ENCODE measurements at places on chromosomes 2 and 18.

DNA sequence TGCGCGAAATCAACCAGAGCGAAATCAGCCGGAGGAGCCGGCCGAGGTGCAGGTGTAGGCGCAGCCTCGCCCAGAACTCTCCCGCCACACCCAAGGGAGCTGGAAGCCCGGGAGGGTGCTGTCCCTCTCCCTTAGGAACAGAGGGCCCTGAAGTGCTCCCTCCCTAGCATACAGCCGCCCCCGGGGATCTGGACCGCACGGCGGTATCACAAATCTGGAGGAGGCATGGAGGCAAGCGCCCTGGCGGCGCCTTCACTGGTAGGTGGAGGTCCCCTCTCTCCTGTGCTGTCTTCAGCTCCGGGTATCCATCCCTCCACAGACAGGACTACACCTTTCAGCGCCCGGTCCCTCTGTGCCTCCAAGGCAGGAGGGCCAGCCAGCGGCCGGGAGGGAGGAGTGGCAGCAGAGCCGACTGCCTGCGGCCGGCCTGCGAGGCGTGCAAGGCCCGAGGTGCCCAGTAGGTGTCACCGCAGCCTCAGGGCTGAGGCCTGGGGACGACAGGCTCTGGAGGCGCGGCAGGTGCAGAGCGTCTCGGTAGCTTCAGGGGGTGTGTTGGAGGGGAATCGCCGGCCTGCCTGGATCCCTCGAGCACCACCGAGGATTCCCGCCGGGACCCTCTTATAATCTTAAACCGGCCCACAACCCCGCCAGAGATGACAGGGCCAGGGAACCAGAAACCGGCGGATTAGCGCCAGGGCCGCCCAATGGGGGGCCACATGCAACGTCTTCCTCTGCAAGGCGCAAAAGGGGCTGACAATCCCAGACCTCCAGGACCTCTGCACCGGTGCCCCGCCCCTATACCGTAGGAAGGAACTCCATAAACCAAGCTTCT is 2.8 kb downstream of the IHH start:
- peak; percentile 82 for DNase-seq

DNA sequence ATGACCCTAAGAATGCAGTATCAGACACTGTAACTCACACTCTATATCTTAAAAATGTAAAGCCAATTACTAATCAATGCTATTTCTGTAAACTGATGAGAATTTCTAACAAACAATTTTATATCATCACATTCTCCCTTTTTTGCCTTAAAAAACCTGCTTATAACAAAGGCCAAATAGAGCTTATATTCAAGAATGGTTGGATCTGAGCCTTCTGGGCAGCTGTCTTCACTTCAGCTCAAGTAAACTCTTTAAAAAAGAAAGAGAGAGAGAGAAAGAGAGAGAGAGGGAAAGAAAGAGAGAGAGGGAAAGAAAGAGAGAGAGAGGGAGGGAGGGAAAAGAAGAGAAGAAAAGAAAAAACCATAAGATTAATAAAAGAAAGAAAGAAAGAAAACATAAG is 231.8 kb downstream of the KCNE4 start:
- DNase-seq = no peak

- DNase-seq = no peak
Observed at GRCh38 chr2:88098558-88098900, 29.3 kb downstream of the FABP1 start.

DNA sequence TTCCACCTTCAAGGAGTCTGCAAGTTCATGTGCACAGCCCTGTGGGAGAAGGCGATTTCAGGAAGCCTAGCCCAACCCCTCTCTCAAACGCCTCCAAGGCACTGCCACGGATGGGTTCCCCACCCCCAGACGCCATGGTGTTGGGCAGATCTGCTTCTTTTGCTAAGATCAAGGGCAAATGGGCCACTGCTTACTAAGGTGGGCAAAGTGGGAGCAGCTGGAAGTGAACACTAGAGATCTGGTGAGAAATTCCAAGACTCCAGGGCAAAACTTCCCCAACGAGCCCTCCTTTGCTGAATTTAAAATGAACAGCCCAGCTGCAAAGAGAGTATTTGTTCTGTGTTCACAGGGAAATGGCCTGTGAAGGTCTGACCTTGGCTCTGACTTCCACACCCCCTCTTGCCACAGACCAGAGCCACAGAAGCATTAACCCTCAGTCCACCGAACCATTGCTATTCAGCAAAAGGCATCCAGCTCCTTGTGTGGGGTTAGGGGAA is 45.1 kb upstream of the ZBTB7C start:
- no peak for DNase-seq

DNA sequence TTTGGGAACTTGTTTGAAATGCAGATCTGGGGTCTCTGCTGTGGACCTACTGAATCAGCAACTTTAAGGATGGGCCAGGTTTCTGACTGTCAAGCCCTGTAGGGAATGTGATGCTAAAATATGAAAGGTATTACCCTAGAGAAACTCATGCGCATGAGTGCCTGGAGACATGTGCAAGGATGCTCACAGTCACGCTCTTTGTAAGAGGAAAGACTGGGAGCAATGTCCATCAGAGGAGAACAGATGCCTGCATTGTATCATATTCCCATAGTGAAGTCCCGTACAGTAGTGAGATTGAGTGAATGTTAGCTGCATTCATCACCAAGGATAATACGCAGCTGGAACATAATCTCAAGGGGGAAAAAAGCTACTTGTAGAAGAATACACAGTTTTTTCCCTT is 14.1 kb downstream of the ZNF407 start:
- no peak for DNase-seq

- DNase-seq = no peak
Observed at GRCh38 chr2:132751836-132752235, 81.8 kb upstream of the LYPD1 start.

DNA sequence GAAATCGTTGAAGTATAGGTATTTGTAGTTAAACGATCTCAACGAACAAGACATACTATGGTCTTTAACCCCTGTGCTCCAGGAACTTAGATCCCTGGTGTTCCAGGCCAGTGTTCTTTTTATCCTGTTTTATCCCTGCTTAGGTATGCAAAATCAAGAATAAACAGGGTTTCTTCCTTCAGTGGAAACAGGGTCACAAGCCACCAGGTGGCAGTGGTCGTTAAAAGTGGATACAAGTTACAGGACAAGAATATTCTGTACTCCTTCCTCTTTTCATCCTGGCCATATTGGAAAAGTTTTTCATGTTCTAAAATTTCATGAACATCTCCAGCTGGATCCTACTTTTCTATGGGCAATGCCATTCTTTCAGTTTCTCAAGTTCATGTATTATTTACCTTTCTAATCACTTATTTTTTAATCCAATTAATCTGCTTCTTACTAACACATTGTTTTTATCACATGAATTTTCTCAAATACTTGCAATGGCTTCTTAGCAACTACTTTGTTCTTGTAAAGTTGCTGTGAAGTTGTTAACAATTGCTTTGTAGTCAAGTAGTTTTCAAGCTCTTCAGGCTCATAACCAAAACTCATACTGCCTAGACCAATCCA is 16.4 kb upstream of the HNMT start:
- peak; percentile 21 for DNase-seq

GRCh38 chr18:36580266-36580665 is 248.5 kb downstream of the TPGS2 start:
- no peak for DNase-seq

All from activated naive CD4-positive, alpha-beta T cell treated with Interleukin-2 at 50 U/mL for 16 hours (primary cell).